AG09309 (cell line): ENCODE measurements at places on chromosomes 5 and 9.

GRCh38 chr5:167030500-167031120, 1260.8 kb upstream of the WWC1 start:
- no peak for DNase-seq

DNA sequence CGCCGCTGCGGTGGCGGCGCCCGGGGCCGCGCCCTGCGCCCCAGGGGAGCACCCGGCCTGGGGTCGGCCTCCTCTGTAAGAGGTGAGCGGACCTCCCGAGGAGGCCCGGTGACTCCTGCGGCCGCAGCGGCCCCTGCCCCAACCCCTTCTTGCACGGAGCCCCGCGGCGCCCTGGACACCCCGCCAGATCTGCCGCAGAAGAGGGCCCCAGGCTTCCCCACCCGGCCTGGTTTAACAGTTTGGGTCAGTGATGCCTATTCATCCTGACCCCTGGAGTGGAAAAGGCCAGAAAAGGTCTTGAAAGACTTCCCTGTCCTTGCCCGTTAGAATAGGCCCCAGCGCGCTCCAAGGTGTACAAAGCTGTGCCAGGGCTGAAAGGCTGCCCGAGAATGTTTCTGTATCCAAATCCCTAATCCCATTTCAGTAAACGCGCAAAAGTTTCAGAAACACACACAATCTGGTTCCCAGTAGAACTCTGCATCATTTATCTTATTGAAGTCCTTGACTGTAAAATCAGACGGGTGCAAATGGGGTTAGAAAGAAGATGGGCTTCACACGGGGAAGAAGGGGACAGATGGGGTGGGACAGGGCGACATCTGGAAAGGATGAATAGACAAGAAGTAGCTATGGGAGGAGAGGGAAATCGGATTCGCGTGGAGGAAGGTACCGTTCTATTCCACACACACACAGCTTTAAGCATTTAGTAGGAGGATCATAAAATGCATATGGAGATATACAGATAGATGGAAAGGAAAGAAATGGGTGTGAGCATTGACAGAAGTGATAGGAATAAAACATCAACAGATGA, 1.1 kb upstream of the SSBP2 start:
- DNase-seq, result no peak

- no peak for DNase-seq
Observed at GRCh38 chr9:116323012-116323411, 169.4 kb downstream of the PAPPA start.

DNA sequence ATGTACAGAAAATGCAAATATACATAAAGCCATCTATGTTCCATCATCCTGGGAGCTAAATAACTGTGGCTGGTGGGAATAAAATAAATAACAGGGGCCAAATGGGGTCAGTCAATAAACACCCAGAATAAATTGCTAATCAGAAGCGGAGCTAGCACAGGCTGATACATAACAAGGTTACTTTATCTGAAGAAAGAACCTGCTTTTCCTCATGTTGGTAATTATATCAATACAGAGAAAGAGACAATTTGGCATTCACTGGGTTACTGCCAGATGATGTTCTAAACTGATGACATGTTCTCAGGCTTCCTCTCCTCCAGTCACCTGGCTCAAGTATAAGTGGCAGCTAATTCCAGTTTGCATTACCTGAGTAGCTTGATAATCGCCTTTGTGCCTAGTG, 144.9 kb upstream of the CD180 start:
- DNase-seq, result no peak

DNA sequence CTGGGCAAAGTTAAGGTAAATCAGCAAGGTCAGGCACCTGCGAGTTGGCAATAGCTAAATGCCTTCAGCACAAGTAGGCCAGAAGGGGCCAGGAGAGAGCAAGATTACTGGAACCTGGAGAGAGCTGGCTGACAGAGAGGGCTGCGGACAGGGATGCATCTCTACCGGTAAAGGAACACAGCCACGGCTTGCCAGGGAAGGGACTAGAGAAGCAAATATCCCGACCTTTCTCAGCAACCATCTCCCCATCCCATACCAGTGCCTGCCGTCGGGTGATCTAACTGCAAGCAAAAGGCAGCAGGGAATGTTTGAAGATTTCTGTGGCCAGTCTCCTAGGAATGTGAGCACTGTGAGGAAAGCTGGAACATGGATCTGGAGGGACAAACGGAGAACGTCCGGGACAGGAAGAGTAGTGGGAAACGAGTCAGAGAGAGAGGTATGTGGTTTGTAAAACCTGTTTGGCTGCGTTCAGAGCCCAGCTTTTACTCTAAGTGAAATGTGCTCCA, 15.9 kb upstream of the ABLIM3 start:
- no peak for DNase-seq

DNA sequence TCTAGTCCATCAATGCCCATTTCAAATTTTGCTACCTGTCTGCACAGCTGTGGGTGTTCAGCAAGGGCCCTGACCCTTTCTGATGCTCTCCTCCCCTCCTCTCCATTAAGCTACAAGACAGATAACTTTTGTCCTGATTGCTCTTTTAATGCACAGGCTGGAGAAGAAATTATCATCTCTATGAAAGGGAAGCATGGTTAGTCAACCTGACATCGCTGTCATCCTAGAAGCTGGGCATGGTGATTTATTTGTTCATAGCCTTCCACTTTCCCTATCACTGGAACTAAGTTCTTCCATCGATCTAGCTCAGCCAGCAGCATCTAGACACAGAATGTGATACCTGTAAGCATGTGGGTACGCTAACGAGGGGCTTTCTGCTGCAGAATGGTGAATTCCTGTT, 50.1 kb downstream of the SLIT3 start:
- no peak for DNase-seq
